ENCODE measurements at places on chromosomes 3 and 15.

GRCh38 chr3:23164746-23165145 is 38.4 kb upstream of the UBE2E2 start:
- no peak for DNase-seq

- no peak for DNase-seq
Measured at GRCh38 chr3:159170436-159171003, 368.7 kb downstream of the MFSD1 start.

GRCh38 chr3:137110392-137110996 is 152.7 kb downstream of the IL20RB start:
- DNase-seq: peak; percentile 16

GRCh38 chr3:58119186-58119585 is 91.6 kb downstream of the DNASE1L3 start:
- no peak for DNase-seq

- no peak for DNase-seq
Measured at GRCh38 chr3:172208586-172209332, 169.4 kb downstream of the FNDC3B start.

DNA sequence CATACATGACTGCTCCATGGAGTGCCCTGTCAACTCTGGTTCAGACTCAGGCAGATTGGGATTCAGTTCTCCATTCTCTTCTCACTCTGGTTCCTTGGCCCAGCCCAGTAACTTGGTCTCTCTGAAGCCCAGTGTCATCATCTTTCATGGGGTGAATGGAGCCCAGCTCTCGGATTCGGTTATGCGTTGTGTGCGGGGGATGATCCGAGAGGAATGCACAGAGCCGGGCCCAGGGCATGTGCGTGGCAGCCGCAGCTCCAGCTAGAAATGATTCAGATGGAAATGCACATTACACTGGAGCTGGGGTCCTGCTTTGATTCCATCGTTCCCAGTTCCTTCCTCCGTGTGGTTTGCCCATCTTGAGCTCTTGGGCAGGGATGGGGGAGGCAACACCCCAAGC is 189.4 kb downstream of the FEZF2 start:
- DNase-seq: no peak

All from endothelial cell of umbilical vein (primary cell).